ENCODE measurements at places on chromosomes 2 and 18.

DNA sequence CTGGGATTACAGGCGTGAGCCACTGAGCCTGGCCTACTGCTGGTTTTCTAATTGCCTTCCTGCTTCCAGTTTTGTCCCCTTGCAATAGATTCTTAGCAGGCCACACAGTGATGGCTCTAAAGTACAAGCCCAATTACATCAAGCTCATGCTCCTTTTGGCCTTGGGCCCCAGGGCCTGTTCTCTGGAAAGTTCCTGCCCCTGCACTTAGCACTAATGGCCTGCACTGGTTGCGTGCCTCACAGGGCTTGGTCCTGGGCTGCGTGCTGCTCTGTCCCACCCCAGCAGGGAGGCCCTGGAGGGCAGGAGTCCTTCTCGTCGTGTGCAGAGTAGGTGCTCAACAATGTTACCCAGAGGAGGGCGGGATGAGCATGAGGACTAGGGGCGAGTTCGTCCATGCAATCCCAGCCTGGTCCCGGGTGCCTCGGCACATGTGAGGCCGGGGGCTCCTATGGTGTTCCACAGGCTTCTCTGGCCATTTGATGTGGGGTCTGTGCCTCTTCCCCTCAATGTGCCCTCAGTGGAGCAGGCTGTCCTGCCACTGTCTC is 51.7 kb downstream of the PDCL3 start:
- no peak for DNase-seq

DNA sequence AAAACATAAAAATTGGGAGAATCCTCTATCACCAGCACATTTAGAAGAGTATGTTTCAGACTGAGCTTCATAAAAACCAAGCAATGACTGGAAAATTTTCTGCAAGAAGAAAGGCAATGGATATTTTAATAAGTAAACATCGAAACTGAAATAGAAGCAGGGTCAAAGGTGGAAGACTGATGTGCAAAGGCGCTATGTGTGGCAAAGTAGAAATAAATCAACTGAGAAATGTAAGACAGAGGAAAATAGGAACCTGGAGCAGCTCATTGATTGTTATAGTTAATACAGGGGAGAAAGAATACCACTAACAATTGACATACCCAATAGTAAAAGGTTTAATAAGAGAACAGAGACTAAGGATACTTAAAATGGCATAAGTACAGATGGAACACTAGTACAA is 818.4 kb downstream of the SOCS6 start:
- DNase-seq: no peak

DNA sequence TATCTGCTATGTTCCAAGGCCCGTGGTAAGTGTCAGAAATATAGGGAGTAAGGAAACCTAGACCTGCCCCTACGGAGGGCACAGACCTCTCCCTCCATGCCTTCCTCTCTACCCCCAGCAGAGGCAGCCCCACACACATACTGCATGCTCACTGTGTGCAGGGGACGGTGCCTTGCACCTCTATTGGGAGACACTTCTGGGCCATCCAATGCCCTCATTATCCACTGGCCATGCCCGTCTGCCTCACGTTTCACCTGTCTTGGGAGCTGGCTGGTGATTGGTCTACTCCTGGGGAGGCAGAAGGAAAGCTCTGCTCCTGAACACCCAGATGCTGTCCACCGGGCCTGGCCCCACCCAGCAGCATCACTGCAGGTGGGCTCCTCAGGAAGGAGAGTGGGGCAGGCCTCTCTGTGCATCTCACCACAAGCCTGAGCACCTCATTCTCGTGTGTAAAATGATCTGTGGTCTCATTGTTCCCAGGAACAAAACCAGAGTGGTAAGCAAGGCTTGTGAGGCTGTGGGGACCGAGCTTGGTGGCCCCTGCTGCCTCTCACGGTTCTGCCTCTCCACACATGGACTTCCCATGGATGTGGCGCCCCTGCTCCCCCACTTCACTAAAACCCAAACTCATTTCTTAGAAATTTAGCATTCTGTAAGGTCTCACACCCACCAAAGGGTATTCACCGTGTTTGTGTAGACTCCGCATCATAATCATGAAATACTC is 312.5 kb upstream of the HS6ST1 start:
- DNase-seq: no peak

- DNase-seq: no peak
Observed at GRCh38 chr2:3008561-3008960, 369.1 kb downstream of the EIPR1 start.

DNA sequence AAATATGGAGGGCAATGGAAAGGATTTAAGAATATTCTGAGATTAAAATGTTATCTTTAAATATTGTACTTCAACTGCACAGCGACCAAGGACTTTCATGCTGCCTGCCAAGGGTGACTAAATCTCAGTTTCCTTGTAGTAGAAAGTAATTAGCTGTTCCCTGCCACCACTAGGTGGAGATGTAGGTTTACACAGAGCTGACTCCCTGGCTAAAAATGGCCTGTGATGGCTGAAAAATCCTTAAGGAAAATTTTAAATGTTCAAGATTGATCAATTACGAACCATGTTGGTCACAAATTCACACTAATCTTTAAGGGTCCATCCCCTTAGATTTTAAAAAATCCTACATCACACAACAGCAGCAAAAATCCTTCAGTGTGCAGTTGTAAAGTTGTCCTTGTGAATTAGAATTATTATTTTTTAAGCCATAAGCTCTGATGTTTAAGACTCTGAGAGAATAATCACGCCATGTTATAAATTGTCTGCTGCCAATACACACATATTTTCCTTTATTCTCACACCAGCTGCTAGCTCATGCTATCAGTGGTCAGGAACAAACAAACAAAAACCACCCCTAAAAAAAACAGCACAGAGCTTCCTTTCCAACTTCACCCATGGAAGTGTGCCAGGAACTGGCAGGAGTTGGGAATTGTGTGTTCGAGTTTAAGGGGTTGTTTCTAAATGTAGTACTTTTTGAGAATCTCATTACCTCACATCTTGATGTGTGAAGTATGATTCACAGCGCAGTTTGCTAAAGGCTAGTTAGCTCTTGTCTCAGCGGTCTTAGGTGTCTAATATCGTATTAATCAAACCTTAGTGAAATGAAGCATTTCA is 399.8 kb downstream of the TMEM182 start:
- no peak for DNase-seq

- DNase-seq: no peak
Observed at GRCh38 chr2:172100935-172101820, 1.5 kb downstream of the DLX2 start.

Measured in substantia nigra (tissue), 51 donors.